ENCODE measurements at places on chromosomes 7 and 10.
A peak's percentile ranks its signal among the peaks of the same experiment; 100 is the strongest.

DNA sequence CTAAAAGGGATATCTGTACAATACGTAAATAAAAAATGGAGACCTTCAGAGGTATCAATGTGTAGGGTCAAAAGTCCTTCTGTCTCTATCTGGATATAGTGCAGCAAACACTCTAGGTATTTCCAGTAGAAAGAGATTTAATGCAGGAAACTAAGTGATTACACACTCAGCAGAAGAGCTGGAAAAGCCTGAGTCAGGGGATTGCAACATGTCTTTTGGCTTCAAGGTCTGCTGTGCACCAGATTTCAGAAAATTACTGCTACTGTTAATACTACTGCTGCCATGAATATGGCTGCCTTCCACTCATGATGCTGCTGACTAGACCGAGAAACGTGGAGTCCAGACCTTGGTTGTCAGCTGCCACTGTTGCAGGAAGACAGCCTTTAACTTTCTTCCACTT is 94.9 kb upstream of the DLX6 start:
- no peak for ATAC-seq

DNA sequence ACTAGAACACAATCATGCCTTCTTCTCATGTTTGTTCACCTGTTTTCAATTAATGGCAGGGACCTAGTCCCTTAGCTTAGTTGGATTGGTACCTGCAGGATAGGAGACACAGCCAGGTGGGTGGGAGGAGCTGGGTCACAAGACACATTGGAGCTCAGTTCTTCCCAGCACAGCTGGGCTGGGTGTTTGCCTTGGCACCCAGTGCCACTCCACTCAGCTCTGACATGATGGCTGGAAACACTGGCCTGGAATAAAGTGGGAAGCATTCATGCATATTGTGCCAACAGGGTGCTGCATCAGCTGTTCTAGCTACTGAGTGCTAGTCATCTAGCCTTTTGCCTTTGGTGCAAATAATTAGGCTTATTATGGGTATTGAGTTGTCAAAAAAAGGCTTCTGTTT is 226.1 kb downstream of the PTEN start:
- no peak for ATAC-seq

DNA sequence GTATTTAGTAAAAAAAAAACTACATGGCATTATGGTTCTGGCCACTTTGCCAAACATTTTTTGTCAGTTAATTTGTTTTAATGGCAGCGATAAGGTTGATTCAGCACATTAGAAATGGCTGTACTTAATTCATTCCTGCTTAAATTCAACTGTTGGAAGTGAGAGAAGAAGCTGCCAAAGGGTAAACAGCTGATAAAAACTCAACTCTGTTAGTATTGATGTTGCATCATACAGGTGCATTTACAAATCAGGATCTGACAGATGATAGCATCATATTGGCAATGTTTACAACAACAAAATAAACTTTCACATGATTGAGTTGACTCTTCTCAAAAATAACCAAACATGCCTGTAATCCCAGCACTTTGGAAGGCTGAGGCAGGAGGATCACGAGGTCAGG is 444.3 kb downstream of the IPMK start:
- ATAC-seq: no peak

DNA sequence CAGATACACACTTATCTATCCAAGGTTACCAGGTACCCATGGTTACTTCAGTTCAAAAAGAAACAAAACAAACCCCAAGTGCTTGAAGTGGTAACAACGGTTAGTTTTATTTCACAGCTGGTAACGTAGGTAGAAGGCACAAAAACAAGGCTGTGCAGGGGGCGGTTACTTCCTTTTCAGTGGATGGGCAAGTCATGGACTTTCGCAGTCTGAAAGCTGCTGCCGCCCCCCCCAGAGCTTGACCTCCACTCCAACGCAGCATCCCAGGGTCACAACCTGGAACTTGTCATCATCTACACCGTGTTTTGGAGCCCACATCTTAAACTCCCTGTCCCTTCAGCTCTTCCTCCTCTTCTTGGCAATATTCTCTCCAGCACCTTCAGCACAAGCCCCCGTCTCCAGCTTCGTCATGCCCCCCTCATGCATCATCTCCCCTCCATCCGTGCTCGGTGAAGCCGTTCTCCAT is 181.2 kb upstream of the ITGB1 start:
- ATAC-seq: peak; percentile 49

DNA sequence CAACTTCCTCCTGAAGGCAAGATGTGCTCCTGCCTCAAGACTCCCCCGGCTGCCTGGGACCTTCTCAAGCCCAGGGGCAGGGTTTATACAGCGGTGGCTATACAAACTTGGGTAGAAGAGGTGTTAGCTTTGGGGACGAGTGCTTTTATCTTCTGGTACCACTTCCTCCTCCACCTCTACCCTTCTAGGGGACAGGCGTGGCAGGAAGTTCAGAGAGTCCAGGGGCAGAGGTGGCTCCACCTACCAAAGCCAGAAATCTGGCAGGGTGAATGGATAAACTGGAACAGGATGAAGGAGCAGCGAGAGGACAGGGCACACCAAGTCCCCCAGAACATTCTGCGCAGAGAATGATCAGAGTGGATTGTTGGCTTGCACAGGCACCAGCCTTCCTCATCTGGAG is 24.0 kb upstream of the TM9SF3 start:
- ATAC-seq: no peak

- ATAC-seq: no peak
Observed at GRCh38 chr10:1362589-1363445, 306.6 kb downstream of the WDR37 start.

- ATAC-seq: no peak
Observed at GRCh38 chr7:29350351-29350750, 155.8 kb downstream of the CHN2 start.

DNA sequence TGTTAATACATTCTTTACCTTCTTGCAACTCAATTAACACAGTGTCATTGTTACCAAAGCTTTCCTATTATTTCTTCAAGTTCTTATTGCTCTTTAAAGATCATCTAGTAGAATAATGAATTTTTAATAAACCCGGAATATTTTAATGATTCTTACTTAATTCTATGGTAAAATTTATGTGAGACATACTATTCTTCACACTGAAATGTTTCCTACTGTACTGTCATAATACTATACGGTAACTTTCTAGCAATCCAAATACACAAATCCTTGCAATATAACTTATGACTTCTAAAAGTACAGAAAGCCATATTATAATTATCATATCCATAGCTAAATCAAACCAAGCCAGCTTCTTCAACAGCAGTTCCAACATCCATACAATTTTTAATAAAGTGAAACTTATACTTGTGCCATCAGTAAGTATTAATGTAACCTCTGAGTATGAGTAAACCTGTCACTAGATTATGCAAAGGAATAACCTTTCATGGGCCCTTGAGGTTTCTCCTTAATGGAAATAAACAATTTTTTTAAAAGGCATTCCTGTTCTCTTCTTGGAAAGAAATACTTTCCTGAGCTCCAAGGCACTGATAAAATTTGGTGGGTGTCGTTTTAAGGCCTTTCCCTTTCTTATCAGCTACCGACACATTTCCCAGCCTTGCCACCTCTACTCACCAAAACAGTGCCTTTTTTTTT is 87.4 kb downstream of the IMMP2L start:
- ATAC-seq: no peak

GRCh38 chr10:46255801-46256747 is 30.7 kb upstream of the ANTXRL start:
- ATAC-seq: peak; percentile 67

DNA sequence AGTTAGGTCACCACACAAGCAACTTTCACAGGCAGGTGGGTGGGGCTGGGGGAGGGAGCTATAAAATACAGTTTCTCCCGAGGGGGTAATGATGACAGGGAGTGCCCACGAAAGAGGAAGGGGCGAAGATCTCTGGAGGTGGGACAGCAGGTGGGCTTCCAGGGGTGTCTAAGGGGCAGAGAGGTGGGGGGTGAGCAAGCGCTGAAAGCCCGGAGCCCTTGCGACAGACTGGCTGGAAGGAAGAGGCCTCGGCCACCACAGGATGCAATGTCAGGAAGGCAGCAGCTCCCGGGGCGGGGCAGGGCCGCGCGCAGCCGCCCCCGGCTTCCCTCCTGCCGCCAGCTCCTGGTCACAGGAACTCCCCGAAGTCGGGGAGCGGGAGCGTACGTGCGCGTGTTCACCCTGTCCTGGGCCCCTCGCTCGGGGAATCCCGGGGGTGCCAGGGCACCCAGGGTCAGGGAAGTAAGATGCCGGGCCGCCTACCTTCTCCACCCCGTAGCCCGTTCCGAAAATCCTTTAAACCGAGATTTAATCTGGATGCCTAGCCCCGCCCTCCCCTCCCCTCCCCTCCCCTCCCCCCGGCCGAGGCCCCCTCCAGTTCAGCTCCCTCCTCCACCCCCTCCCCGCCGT is 105.2 kb upstream of the PPIF start:
- peak; percentile 76 for ATAC-seq

- ATAC-seq: peak; percentile 3
Observed at GRCh38 chr10:59877191-59877671, 29.1 kb downstream of the CCDC6 start.

- no peak for ATAC-seq
Observed at GRCh38 chr7:78220754-78221153, 422.2 kb downstream of the PHTF2 start.

- ATAC-seq: no peak
Observed at GRCh38 chr7:135372222-135372621, 137.7 kb downstream of the CNOT4 start.

DNA sequence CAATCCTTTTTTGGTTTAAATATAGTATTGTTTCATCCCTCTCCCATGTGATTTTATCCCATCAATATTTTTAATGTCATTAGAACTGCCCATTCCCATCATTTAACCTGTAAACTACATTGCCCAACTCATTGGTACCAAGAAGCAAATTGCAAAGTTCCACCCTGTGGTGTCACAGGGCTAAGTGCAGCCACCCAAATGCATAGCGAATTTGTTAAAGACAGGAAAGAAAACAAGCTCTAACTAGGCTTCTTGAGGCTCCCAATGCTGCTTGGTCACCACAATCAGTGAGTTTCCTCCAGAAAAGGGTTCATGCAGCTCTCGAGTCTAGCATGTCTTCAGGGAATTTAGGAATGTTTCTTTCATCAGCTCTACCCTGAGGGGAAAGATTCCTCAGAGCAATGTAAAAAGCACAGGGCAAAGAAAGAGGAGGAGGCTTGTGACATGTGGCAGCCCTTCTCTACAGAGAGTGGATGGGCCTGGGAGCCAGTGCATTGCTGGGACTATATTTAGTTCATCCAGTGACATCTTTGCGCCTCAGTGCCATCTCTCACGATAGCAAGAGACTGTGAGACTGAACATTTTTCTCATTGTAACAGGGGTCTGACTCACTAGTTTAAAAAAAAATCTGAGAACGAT is 58.1 kb downstream of the CAV1 start:
- ATAC-seq: peak; percentile 30

DNA sequence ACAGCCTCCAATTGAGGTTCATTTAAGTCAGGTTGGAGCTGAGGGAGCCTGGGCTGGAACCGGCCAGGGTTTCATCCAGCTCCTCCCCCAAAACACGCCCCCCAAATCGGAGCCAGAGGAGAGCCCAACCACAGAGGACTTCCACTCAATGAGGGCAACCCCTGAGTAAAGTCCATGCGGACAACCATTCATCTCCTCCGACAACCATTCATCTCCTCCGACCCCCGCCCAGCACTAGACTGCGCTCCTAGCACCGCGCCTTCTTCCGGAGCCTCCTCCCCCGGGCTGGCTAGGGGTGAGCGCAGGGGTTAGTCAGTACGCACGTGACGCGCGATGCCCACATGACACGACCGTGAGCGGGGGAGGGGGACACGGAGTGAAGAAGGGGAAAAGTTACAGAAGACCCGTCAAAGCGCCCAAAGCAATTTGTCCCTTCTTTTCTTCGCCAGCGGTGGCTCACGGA is 1.4 kb downstream of the MAGI2 start:
- ATAC-seq: no peak

GRCh38 chr10:127943336-127943910 is 36.5 kb downstream of the PTPRE start:
- ATAC-seq: no peak

- no peak for ATAC-seq
Observed at GRCh38 chr10:133394801-133395221, 854 bp downstream of the MTG1 start.

- no peak for ATAC-seq
Observed at GRCh38 chr10:14476641-14477407, 146.1 kb upstream of the FRMD4A start.

DNA sequence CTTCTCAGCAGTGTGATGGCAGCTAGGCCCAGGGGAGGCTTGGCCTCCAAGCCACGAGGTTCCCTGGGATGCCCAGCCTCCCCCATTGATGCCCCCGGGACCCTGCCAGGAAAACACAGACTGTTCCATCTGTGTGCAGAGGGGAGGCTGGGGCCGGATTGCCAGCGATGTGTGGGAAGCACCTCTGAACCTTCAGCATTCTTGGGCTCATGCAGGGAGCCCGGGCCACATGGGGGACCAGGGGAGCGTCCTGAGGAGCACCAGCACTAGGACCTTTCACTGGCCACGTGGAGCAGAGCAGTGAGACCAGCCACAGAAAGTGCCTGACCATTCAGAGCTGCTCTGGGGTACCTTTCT is 2.6 kb downstream of the IMPDH1 start:
- no peak for ATAC-seq

- no peak for ATAC-seq
Observed at GRCh38 chr7:39095875-39096619, 118.3 kb downstream of the POU6F2 start.

DNA sequence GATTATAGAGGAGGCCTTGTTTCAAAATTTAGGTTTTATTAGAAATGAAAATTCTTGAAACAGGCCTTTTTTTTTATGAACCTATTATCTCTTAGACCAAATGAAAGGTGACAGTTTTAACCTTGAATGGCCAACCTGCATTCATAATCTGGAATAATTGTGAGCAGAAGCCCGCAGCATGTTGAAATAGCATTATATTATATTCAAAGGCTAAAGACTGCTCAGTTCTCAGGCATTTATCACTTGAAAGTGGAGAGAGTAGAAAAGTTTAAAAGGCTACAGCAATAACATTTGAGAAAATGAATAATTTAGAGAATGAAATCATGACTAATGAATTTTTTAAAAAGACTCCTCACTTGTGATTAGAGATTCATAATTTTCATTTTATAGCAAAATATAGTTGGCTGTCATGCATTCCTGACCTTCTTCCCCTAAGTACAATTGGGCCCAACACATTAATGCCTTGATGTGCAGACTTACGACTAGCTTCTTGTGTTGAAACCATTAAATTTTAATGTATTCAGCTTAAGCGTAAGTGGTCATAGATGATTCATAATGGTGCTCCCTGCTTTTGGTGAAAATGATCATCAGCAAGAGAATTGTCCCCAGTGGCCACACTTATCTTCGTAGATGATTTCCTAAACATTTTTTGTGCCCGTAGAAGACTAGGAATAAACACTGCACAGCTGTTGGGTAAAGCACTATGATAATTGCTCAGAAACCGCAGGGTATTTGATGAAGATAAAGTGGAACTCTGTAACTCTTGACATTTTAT is 346.6 kb upstream of the BMPER start:
- no peak for ATAC-seq

- ATAC-seq: no peak
Observed at GRCh38 chr7:71521506-71521905, 389.6 kb downstream of the GALNT17 start.

DNA sequence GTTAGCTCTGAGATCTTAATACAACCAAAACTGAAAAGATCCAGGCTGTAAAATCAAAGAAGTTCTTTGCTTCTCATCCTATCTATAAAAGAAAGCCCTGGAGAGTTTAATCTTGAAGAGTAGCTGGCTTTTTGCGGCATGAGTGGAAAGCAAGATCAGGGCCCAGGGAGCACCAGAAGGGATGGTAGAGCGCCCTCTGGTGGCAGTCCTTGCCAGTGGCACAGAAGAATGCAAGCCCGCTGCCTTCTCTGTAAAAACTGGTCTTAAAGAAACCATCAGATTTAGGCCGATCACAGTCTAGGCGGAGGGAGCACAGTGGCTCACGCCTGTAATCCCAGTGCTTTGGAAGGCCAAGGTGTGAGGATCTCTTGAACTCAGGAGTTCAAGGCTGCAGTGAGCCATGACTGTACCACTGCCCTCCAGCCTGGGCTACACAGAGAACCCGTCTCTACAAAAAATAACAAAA is 35.6 kb downstream of the CPN1 start:
- ATAC-seq: peak; percentile 69

Measured in activated T-helper 17 cell treated with anti-CD3 and anti-CD28 coated beads, Interleukin-2, amount 50 U/mL, for 72 hours (primary cell).